ENCODE measurements at places on chromosomes 5 and 9.

- H3K27me3 ChIP-seq, result no peaks in the 10 kb centered on the region
- DNase-seq, result no peak
- peak overlapping the region; percentile 98 for H3K27ac ChIP-seq
- peaks cover 30% of the 10 kb centered on the region for H3K4me1 ChIP-seq
- H3K4me3 ChIP-seq, result peak overlapping the region; percentile 96
Observed at GRCh38 chr5:159206818-159207217, 2.5 kb downstream of the RNF145 start.

- no peaks in the 10 kb centered on the region for H3K36me3 ChIP-seq
- H3K27ac ChIP-seq, result no peak overlapping the region
- H3K4me3 ChIP-seq, result no peak overlapping the region
- H3K4me1 ChIP-seq, result peaks cover 23% of the 10 kb centered on the region
Observed at GRCh38 chr5:56755036-56755555, 60.3 kb upstream of the MAP3K1 start.

- H3K4me1 ChIP-seq, result peaks cover 4% of the 10 kb centered on the region
- no peaks in the 10 kb centered on the region for H3K36me3 ChIP-seq
- no peak overlapping the region for H3K4me3 ChIP-seq
- DNase-seq, result no peak
Observed at GRCh38 chr9:5586391-5586802, 42.5 kb upstream of the RIC1 start.

- no peaks in the 10 kb centered on the region for H3K27me3 ChIP-seq
- DNase-seq, result no peak
- no peaks in the 10 kb centered on the region for H3K4me1 ChIP-seq
- no peak overlapping the region for H3K4me3 ChIP-seq
Observed at GRCh38 chr5:9409413-9409960, 136.4 kb downstream of the SEMA5A start.

DNA sequence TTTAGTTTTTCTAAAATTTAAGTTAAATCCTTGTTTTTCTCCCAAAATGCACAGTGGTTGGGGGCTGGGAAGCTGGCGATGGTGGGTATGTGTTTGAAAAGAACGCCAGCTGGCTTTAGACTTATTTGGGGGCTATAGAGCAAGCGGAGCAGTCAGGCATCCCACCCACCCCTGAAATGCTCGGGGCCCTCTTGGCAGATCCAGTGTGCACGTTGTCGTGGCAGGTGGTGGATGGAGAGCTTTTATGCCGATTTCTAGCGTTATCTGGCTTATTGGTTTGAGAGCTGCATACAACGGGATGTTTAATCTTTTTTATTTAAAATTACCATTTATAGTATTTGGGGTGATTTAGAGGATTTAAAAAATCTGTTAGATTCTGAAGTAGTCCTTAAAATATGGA lies 8.1 kb downstream of the BASP1 start:
- no peak for DNase-seq
- H3K4me1 ChIP-seq, result peaks cover 15% of the 10 kb centered on the region
- H3K36me3 ChIP-seq, result no peaks in the 10 kb centered on the region
- no peaks in the 10 kb centered on the region for H3K27me3 ChIP-seq

- no peak overlapping the region for H3K4me3 ChIP-seq
- H3K27me3 ChIP-seq, result no peaks in the 10 kb centered on the region
- H3K36me3 ChIP-seq, result no peaks in the 10 kb centered on the region
- no peak for DNase-seq
Observed at GRCh38 chr5:120678279-120678678, 214.2 kb downstream of the PRR16 start.

- no peaks in the 10 kb centered on the region for H3K36me3 ChIP-seq
- no peak overlapping the region for H3K4me3 ChIP-seq
- H3K27me3 ChIP-seq, result no peaks in the 10 kb centered on the region
- no peak for DNase-seq
- H3K4me1 ChIP-seq, result no peaks in the 10 kb centered on the region
Observed at GRCh38 chr5:156137071-156137869, 189.7 kb upstream of the SGCD start.

GRCh38 chr5:76367623-76368371 lies 35.3 kb upstream of the IQGAP2 start:
- no peaks in the 10 kb centered on the region for H3K27me3 ChIP-seq
- no peak overlapping the region for H3K4me3 ChIP-seq
- no peaks in the 10 kb centered on the region for H3K4me1 ChIP-seq
- no peaks in the 10 kb centered on the region for H3K36me3 ChIP-seq
- no peak for DNase-seq
- no peak overlapping the region for H3K27ac ChIP-seq

- no peaks in the 10 kb centered on the region for H3K36me3 ChIP-seq
- no peak overlapping the region for H3K27ac ChIP-seq
- H3K4me3 ChIP-seq, result no peak overlapping the region
- no peaks in the 10 kb centered on the region for H3K4me1 ChIP-seq
- no peak for DNase-seq
- no peaks in the 10 kb centered on the region for H3K27me3 ChIP-seq
Observed at GRCh38 chr5:154098465-154098864, 59.7 kb downstream of the MFAP3 start.
